ENCODE measurements at places on chromosomes 3 and 15. TPM values are rescaled to one million over a fixed set of nuclear protein-coding genes. Genes with fewer than 3 reads are reported as not detected.

GRCh38 chr15:58597943-58598828 is 151.3 kb downstream of the ADAM10 start:
- H3K27me3 ChIP-seq: no peaks in the 10 kb centered on the region
- no peak overlapping the region for H3K27ac ChIP-seq

PSTPIP1 gene
- 0.77 TPM for total RNA-seq

GRCh38 chr3:10703875-10704274 is 112.2 kb upstream of the SLC6A11 start:
- peaks cover 85% of the 10 kb centered on the region for H3K27me3 ChIP-seq
- DNase-seq: peak; percentile 78
- peaks cover 3% of the 10 kb centered on the region for H3K4me1 ChIP-seq
- H3K4me3 ChIP-seq: no peak overlapping the region
- no peak overlapping the region for H3K27ac ChIP-seq
- H3K36me3 ChIP-seq: no peaks in the 10 kb centered on the region

- DNase-seq: no peak
- no peaks in the 10 kb centered on the region for H3K4me1 ChIP-seq
- H3K27ac ChIP-seq: no peak overlapping the region
- no peaks in the 10 kb centered on the region for H3K36me3 ChIP-seq
- H3K4me3 ChIP-seq: no peak overlapping the region
Observed at GRCh38 chr3:25107918-25108617, 320.0 kb upstream of the RARB start.

CDHR4 gene
- total RNA-seq: 0.12 TPM

- H3K36me3 ChIP-seq: no peaks in the 10 kb centered on the region
- H3K27ac ChIP-seq: no peak overlapping the region
- H3K4me1 ChIP-seq: no peaks in the 10 kb centered on the region
- H3K4me3 ChIP-seq: no peak overlapping the region
- H3K27me3 ChIP-seq: no peaks in the 10 kb centered on the region
- no peak for DNase-seq
Observed at GRCh38 chr15:86411916-86412315, 332.2 kb downstream of the AGBL1 start.
